AG04450 (cell line): ENCODE measurements at places on chromosomes 5 and 9. TPM values are rescaled to one million over a fixed set of nuclear protein-coding genes. Genes with fewer than 3 reads are reported as not detected.

GRCh38 chr5:62093976-62094375 is 212.0 kb upstream of the KIF2A start:
- no peak for DNase-seq

DNA sequence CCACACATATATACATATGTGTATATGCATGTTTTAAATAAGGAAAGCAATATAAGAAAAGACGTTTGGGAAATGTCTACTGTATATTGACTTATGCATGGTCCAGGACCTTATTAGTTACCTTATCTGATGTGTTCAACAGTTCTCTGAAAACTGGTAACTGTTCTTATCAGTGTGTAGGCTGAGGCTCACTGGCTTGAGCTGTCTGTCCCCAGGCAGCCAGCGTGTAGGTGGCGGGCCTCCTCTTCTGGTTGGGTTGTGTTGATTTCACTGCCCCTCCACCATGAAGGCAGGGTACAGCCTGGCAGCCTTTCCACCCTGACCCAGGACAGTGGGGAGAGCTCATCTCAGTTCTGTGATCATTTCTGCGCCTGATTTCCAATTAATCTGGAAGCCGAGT is 38.7 kb upstream of the SEMA4D start:
- DNase-seq, result no peak

- no peak for DNase-seq
Observed at GRCh38 chr9:124011460-124012301, at the start of gene LHX2. Gene LHX2, plus strand, starts transcription at chr9:124011768. Its CDS starts 581 bp downstream, at chr9:124012349.

DNA sequence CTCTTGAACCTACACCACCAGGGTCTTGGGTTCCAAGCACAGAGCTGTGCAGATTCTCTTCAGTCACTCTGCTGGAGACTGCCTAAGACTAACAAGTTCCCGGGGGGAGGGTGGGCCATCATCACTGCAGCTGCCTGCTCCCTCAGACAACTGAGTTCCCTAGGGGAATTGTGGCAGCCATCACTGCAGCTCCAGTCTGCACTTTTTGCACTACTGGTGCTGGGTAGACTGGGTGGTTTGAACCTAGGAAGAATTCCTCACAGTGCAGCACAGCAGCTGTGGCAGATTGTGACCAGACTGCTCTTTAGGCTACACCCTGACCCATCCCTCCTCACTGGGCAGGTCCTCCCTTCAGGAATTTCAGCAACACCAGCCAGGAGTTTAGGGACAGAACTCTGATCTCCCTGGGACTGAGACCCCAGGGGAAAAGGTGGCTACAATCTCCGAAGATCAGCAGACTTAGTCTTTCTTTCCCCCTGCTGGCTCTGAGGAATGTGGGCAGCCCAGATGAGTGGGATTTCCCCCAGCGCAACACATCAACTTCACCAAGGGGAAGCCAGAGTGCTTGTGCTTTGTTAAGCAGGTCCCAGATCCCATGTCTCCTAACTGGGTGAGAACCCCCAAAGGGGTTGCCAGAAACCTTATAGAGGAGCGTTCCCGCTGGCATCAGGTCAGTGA is 30.9 kb upstream of the RGMB start:
- DNase-seq, result no peak

- DNase-seq, result no peak
Observed at GRCh38 chr5:172234031-172234430, 40.1 kb downstream of the EFCAB9 start.

Gene DMRT3
- polyA plus RNA-seq, result not detected in 2 replicates

Gene LRRC19
- not detected in 2 replicates for polyA plus RNA-seq

Gene ESM1
- polyA plus RNA-seq, result 0.27 and 0.35 TPM in 2 replicates

Gene PNPLA7
- 0.26 and 0.42 TPM in 2 replicates for polyA plus RNA-seq

GRCh38 chr5:102959055-102959454 is 160.9 kb downstream of the GIN1 start:
- DNase-seq, result peak; percentile 63
